ENCODE measurements at places on chromosomes 4 and X.

DNA sequence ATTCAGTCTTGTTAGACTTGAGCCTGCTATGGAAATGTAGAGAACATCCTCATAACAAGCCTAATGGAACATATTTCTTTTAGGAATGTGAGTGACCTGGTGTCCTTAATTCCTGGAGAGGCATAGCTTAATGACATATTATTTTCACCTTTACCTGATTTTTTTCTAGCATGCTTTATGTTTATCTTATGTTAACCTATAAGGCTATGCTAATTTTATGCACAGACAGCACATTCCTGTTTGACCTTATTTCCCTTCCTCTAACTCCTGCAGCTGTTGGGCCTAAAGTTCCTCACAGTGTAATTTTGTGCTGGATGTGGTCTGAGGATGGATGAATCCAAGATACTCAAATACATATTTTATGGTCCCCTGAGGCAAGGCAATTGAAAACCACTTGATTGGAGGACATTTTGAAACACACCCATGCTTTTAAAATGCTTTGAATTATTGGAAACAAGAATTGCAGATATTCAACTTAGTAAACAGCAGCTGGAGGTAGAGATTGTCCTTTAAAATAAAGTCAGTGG, 111.5 kb downstream of the LARP7 start:
- DNase-seq: no peak

DNA sequence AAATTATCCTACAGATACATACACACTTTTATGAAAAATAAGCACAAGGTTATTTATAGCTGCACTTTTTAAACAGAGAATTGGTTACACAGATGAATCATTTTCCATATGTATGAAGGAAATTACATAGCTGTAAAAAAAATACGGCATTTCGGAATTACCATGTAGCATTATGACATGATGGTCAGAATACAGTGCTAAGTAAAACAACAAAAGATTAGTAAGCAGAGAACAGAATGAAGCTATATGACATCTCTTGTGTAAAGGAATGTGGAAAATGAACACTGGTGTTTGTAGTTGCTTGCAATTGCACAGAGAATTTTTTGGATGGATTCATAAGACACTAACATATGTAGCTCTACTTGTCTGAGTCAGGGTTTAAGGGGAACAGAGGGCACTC, 1222.0 kb upstream of the PRKX start:
- no peak for DNase-seq

GRCh38 chr4:34009951-34010350, 2234.4 kb downstream of the ARAP2 start:
- no peak for DNase-seq

GRCh38 chr4:142713282-142714030, 132.6 kb downstream of the INPP4B start:
- DNase-seq: no peak

DNA sequence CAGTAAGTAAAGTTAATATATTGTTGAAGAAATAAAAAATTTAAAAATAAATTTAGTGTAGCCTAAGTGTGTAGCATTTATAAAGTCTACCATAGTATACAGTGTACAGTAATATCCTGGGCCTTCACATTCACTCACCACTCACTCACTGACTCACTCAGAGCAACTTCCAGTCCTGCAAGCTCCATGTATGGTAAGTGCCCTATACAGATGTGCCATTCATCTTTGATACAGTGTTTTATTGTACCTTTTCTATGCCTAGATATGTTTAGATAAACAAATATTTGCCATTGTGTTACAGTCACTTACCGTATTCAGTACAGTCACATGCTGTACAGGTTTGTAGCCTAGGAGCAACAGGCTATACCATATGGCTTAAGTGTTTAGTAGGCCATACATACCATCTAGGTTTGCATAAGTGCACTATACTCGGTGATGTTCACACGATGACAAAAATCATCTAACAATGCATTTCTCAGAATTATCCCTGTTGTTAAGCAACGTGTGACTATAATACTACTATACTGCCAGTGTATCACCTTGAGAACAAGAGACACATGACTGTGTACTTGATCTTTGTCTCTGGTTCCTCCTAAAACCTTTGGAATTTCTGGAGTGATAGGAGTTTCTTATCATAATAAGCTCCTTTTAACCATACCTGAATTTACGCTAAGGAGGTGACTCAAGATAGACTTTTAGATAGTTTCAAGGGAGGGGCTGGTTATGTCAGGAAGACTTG, 25.8 kb upstream of the SEPTIN11 start:
- no peak for DNase-seq

DNA sequence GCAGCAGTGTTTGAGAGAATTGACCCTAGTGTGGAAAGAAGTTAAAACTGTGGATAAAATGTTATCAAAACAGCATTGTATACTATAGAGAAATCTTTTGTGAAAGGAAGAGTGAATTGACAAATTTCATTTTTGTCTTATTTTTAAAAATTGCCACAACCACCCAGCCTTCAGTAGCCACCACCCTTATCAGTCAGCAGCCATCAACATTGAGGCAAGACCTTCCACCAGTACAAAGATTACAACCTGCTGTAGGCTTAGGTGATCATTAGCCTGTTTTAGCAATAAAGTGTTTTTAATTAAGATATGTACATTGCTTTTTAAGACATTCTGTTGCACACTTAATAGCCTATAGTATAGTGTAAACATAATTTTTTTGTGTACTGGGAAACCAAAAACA, 91.1 kb downstream of the NFKB1 start:
- DNase-seq: no peak

GRCh38 chr4:19675172-19675811, 576.4 kb upstream of the SLIT2 start:
- no peak for DNase-seq

- DNase-seq: no peak
Measured at GRCh38 chrX:20653070-20653469, 386.4 kb upstream of the RPS6KA3 start.

DNA sequence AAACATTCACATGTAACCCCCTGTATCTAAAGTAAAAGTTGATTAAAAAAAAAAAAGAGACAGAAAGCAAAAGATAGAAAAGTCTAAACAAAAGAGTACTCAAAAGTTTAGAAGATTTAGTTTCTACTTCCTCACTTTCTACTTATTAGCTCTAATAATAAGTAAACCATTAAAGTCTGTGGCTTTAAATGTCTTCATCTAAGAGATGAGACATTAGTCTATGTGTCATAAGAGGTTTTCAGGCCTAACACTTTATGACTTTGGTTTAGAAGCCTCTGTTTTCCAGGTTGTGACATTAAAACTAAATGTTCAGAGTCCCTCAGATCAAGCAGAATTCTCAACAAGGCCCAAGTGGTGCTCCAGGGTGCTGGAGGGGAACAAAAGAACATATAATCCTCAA, 42.2 kb upstream of the GUCY1A1 start:
- DNase-seq: no peak

GRCh38 chr4:184890499-184890898, 64.7 kb upstream of the ACSL1 start:
- peak; percentile 37 for DNase-seq

DNA sequence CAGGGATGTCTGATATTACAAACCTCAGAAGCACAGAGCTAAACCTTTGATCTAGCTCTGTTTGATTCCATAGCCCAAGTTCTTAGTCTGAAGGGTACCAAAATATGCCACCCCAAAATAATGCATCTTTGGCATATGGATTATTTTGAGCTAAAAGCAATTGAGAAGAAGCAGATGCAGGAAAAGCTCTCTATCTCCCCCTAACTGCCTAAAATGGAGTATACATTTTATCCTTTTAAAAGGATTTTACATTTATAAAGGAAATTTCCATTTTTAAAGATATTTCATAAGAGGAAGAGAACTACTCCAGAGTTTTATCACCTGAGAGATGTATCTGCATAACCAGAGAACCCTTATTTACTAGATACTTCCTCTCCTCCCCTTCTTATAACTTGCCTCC, 158.7 kb downstream of the ZNF674 start:
- no peak for DNase-seq

DNA sequence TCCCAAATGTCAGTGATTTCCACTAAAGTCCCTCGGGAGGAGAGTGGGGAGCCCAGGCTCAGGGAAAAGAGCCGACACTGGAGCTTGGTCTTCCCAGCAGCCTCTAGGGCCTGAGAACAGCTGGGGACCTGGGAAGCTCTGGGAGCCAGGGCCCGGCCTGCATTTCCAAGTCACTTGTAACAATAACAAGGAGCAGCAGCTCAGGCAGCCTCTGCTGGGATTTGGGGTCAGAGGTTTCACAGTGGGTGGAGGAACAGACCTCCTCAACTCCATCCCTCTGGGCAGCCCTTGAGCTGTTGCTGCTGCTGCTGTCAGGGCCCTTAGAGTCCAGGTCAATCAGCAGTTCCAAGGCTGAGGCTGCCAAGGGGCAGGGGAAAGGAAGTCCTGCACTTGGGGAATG, 11.1 kb downstream of the STARD8 start:
- DNase-seq: no peak

DNA sequence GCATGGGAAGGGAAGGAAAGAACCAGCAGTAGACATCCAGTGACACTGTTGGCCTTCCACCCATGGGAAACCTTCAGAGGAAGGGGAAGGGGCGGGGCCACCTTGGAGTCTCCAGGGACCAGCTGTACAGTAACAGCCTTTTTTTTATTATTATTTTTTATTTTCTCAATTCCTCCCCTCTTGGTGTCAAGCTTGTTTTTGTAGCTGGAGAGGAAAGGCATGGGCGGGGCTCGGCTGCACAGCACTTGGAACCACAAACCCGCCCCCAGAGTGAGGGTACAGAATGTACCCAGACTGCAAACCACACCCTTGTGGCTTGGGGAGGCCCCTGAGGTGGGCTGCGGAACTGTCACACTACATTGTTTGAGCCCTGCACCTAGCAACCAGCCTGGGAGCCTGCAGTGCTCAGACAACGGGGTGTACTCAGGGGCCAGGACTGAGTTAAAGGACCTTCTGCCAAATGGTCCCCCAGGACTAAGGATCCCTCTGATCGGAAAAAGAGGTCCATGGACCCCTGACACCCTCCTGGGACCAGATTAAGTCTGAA, 45.7 kb downstream of the PRPS1 start:
- DNase-seq: peak; percentile 57

DNA sequence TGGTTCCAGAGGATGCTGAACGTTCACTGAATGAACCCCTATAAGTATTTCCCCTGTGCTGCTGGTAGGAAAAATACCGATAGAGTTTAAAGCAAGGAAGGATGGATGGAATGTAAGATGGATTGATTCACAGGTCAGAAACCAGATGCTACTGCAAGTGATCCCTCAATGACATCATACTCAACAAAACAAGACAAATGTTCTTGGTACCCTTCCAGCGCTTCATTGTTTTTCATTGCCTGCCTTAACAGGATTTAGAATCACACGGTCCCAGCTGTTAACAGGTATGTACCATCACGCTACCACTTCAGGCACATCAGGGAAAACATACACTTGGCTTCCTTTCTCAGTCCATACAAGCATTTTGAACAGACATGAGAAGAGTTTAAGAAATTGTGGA, 118.1 kb upstream of the TLR3 start:
- DNase-seq: no peak

DNA sequence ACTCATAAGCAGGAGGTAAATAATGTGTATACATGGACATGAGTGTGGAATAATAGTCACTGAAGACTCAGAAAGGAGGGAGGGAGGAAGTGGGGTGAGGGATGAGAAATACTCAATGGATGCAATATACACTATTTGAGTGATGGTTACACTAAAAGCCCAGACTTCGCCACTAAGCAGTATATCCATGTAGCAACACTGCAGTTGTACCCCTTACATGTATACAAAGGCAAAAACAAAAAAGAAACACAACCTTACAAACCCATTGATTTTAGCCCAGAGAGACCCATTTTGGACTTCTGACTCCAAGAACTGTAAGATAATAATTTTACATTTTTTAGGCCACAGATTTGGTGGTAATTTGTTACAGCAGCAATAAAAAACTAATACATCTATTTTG, 51.5 kb downstream of the VMA21 start:
- DNase-seq: no peak
